ENCODE measurements at places on chromosomes 3 and 15.

- DNase-seq, result peak; percentile 24
These were observed 2.8 kb downstream of the TMEM115 start for GRCh38 chr3:50356553-50356952.

DNA sequence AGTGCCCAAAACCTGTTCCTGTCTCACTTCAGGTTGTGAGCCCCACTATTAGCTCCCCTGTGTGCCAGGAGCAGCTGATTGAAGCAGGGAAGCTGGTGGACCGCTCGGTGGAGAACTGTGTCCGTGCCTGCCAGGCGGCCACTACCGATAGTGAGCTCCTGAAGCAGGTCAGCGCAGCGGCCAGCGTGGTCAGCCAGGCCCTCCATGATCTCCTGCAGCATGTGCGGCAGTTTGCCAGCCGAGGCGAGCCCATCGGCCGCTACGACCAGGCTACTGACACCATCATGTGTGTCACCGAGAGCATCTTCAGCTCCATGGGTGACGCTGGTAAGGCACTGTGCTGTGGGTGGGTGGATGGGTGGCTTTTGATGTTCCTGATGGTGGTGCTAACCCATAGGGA, 334.1 kb upstream of the TPM1 start:
- no peak for DNase-seq

- no peak for DNase-seq
These were observed 33.4 kb downstream of the SCN5A start for GRCh38 chr3:38616111-38616510.

DNA sequence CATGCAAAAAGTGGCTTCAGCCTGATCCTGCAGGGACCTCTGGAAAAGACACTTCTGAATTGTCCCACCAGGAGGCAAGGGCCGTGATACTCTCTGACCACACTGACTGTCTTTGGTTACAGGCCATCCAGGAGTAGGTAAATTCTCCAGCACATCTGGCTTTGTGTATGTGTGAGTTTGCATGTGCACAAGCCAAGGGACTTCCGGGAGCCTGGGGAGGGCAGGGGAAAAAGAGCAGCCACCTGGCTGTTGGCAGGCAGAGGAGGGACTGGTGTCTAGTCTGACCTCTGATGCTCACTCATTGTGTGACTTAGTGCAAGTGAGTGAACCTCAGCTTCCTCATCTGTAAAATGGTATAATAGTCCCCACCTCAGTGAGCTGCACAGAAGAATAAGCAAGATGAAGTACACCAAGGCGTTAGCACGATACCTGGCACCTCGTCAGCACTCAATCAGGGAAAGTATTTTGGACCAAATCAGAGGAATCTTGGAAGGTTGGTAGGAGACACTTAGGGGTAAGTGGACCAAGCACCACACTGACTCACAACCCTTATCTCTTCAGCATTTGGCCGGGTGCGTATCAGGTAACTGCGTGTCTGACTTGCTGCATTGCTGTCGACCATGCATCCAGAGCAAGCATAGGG, 19.1 kb downstream of the KLHL6 start:
- DNase-seq, result no peak

DNA sequence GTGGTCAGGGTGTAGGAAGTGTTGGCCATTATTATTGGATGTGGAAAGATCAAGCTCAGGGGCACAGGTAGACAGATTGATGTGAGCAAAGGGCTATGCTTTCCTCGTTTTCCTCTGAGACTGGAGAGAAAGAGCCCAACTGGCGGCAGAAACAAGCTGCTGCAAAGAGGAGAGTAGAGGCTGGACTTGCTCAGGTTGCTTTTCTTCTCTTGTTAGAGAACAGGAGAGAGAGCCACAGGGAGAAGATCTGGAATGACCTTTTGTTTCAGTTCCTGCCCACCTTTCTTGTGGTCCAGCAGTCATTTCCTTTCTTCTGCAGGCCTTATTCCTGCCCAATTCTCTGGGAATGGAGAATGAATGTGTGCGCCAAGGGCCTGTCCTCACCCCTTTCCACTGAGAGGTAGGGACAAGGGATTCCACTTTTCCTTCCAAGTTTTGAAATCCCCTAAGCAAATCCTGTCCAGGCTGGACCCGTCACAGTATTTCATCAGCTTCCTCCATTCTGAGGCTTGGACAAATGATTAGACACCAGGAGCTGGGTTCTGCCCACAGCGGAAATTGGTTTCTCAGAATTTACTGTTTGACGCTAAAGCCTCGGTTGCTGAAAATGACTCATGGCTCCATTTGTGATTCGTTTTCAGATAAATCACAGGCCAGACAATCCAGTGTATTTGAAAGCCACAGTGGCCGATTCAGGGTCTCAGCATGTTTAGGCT, 16.1 kb downstream of the ZNF80 start:
- DNase-seq, result no peak

GRCh38 chr3:48474619-48475018, 28.1 kb downstream of the ATRIP start:
- DNase-seq, result no peak

All from cerebellar cortex (tissue), 1 donor.